ENCODE measurements at places on chromosomes 5 and 9. TPM values are rescaled to one million over a fixed set of nuclear protein-coding genes. Genes with fewer than 3 reads are reported as not detected.

- no peak for ATAC-seq
Observed at GRCh38 chr9:33277484-33277883, 12.6 kb downstream of the CHMP5 start.

DNA sequence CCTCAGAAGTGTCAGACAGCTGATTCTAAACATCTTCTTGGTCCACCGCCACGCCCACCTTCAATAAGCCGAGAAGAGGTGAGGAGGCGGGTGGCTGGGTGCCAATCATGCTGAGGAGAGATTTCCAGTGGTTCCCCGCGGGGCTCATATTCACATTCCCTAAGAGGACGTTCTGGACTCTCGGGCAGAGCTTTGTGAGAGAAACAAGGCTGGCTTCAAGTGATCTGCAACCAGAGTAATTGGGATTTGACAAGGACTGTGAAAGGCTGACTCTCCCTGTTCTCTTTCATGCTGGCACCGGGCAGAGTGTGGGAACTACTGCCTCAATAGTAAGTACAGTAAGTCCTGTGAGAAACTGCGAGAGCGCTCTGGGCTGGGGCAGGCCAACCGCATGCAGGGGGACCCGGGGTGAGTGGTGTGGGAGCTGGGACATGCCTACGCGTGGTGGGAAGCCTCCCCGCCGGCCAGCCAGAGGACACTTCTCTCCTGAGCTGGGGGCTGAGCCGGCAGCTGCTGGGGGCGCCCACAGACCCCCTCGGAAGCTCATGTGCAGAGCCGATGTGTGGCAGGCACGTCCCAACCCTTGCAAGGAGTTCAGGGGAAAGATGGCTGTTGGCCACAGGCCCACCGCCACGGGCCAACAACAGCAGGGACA lies 110.9 kb downstream of the LIFR start:
- no peak for ATAC-seq

DNA sequence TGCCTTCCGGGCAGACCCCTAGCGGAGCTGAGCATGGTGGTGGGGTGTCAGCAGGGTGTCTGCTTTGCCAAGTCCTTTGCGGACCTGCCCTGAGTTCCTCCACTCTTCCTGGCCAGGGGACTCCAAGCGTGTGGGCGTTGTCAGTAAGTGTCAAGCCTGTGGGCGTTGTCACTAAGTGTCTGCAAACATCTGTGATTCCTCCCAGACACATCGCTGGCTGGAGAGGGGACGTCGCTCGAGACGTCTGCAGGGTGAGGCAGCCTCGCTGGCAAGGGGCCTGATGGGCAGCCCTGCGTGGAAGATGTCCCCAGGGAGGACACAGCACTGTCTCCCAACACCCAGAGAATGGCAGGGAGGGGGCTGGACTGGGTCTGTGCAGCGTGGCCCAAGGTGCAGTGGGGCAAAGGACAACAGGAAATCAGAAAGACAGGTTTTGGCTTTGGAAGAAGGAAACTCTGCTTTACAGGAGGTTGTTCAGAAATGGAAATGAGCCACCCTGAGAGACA lies 28.8 kb downstream of the ADAMTSL2 start:
- peak; percentile 81 for ATAC-seq

Gene ACTBL2
- 0.29 TPM for total RNA-seq

Gene PHPT1
- total RNA-seq: 293 TPM

All from motor neuron (in vitro differentiated cells).